Endodermal cell (in vitro differentiated cells): ENCODE measurements at places on chromosomes 5 and 9.

DNA sequence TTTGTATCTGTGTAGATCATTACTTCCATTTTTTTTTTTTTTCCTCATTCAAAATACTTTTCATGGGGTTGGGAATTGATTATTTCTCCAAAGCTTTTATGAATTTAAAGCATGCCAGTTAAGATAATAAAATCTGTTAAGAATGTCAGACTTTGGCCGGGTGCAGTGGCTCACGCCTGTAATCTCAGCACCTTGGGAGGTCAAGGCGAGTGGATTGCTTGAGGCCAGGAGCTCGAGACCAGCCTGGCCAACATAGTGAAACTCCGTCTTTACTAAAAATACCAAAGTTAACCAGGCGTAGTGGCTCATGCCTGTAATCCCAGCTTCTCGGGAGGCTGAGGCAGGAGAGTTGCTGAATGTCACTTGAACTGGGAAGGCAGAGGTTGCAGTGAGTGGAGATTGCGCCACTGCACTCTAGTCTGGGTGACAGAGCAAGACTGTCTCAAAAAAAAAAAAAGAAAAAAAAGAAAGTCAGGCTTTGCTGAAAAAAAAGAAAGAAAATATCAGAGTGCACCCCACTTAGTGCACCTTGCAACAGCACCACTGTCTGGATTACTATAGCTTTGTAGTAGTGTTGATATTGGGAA lies 18.5 kb downstream of the TBC1D2 start:
- DNase-seq, result no peak

GRCh38 chr5:39211773-39212172 lies 7.6 kb downstream of the FYB1 start:
- DNase-seq, result no peak

GRCh38 chr9:1771094-1771789 lies 243.9 kb upstream of the SMARCA2 start:
- DNase-seq, result no peak

DNA sequence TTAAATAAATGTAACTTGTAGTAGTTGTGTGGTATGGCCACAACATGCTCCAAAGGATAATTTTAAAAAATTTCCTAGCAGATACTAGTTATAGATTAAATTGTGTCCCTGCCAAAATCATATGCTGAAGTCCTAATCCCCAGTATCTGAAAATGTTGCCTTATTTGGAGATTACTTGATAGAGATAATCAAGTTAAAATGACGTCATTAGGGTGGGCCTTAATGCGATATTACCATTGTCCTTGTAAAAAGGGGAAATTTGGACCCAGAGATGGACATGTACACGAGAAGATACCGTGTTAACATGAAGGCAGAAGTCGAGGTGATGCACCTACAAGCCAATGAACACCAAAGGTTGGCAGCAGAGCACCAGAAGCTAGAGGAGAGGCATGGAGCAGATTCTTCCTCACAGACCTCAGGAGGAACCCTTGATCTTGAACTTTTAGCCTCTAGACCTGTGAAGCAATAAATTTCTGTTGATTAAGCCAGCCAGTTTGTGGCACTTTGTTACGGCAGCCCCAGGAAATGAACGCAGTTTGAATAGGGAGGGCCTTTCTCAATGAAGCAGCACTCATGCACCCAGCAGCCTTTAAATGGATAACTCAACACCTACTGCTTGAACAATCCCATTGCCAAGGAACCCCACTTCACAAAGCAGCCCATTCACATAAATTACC lies 148.9 kb downstream of the ARHGAP26 start:
- no peak for DNase-seq

DNA sequence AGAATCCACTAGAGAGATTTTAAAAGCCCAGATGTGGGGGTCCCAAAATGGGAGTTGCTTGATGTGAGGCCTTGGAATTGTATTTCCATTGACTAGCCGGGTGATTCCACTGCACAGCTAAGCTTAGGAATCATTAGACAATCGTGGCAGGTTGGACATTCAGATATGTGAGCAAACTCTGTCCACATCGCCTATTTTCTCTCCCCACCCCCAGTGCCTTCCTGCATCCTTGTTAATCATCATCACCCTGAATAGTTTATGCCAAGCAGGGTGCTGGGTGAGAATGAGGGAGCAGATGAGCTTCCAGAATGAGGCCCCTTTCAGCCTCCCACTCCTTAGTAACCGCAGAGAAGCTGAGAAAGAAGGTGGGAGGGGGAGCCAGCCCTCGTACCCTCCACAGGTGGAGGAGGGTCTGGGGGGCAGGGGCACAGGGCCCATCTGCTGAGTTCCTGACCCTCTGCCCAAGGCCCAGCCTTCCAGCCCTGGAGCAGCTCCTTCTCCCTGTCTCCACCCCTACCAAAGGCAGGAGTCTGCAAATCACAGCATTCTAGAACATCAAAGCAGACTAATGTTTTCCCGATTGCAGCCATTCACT lies 7.7 kb upstream of the TCOF1 start:
- no peak for DNase-seq

DNA sequence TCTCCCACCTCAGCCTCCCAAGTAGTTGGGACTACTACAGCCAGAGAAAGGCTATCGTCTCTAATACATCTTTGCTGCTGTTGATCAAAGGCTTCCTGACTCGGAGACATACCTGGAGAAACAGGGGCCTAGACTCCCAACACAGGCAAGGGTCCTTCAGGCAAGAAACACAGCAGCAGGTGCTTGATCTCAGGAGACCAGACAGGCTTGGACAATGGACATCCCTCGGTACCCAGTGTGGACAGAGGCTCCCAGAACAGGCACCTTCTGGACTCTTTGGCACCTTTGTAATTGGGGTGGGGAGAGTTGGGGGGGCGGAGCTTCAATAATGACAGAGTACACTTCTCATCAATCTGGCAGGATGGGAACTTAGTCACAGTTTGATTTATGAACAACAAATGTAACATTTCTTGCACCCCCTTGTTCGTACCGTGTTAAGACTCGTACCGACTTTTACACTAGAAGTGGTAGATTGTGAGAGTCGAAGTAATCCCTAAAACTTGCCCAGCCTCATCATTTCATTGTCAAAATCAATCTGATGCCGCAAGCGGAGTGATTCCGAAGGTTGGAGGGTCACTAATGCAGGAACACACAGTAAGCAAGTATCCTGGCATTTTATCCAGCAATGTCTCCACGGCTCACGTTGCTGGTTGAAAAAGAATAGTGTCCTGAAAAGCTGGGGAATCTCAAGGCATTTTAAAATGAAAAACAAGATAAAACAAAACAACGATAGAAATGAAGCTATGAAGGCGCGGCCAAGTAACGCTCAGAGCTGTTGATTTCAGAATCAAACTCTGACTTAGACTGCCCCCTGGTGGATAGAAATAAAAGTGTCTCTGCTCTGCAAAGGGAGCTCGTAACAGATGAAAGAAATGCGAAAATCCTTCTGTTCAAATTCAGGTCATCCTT lies 46.4 kb upstream of the STK32A start:
- peak; percentile 64 for DNase-seq

DNA sequence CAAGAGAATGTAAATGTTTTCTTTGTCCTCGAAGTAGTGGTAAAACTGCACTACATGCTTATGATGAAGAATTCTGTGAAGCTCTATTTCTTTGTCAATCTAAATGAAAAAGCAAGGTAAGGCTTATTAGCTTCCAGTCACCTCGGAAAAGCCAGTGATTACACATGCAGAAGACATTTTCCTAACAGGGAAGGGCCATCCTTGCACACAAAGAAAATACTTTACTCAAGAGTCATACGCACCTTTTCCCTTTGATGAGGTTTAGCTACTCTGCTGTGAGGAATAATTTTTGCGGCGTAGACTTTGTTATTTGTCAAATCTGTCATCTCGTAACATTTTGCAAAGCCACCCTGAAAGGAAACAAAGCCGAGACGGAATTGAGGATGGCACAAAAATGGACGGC lies 1.1 kb downstream of the PLK2 start:
- no peak for DNase-seq

- no peak for DNase-seq
Measured at GRCh38 chr5:6711409-6712141, 1.7 kb upstream of the TENT4A start.

GRCh38 chr9:100739666-100740065 lies 161.8 kb downstream of the CAVIN4 start:
- DNase-seq, result peak; percentile 67

DNA sequence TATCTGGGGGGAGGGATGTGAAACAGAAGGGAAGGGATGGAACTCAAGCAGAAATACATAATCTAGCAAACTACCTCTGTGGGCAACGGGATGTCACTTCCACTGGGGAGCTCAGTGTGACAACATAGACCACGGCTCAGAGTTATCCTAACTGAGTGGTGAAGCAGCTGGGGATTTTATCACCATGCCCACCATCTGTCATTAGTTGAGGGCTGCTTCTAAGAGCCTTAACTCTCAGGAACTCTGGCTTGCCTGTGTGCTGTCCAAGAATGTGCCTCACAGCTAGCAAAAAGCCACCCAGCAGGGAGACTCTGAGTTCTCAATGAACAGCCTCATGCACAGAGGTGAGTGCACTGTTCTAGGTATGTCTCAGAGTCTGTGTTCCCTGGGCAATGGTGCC lies 90.6 kb upstream of the CXCL14 start:
- DNase-seq, result no peak

DNA sequence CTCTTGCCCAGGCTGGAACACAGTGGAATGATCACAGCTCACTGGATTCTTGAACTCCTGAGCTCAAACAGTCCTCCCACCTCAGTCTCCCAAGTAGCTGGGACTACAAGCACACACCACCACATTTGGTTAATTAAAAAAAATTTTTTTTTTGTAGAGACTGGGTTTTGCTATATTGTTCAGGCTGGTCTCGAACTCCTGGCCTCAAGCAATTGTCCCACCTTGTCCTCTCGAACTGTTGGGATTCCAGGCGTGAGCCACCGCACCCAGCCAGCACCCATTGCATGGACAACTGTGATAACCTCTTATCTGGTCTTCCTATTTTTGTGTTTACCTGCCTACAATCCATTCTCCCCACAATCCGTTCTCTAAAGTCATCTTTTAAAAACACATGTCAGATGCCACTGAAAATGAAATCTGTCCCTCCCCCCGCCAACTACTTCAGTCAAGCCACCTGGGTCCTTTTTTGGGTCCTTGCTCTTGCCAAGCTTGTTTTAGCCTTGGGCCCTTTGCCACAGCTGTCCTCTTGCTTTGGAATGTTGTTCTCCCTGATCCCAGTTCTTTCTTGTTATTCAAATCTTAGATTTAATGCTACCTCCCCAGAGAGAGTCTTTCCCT lies 250.5 kb downstream of the PIK3R1 start:
- DNase-seq, result no peak
